SK-MEL-5 (cell line): ENCODE measurements at places on chromosomes 13 and 19.

DNA sequence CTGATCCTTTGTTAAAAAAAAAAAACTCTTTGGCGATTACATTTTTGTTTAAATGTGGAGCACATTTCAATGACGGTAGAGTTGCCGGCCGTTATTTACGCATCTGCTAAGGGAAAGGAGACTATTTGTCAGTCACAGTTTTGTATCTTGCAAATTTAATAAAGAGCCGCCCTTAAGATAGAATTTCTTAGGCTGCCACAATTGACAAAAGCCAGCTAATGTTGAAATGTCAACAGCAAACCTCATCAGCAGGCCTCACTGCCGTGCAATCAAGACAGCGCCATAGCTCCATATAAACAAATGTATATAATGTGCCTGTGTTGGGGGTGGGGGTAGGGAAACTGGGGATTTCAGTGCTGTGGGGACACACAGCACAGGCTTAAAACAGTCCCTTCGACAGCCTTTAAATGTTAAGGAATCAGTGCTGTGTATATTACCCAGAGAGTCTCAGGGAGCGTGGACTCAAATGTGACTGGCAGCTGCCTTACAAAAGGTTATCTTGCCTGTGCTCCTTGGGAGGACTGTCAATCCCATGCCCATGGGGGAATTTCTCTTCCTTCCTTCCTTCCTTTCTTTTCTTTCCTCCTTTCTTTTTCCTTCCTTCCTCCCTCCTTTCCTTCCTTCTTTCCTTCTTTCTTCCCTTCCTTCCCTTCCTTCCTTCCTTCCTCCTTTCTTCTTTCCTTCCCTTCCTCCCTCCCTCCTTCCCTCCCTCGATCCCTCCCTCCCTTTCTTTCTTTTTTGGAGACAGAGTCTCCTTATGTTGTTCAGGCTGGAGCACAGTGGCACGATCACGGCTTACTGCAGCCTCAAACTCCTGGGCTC, 108.0 kb downstream of the URI1 start:
- DNase-seq = peak; percentile 24

DNA sequence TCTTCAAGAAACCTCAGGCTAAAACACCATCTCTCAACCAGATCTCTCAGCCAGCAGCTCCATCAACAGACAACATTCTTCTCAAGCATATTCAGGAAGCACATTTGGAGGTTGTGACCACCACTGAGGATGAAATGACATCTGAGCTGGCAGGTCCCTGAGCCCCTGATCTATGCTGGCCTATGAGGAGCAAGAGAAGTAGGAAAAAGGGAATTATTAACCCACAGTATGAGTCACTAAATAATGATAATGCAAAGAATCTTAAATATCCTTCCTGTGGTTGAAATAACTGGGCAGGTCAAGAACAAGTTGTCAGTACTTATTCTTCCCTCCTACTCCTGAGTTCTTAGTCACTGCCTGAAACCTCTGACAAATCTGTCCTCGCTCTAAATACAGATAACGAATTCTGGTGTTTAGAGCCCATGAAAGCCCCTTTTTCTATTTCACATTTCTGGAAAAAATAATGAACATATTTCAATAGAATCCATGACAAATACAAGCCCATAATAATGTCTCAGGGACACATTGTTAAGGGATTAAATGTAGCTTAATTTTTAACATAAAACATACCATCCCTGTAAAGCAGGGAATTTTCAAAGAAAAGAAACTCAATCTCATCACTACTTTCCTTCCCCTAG, 225.8 kb upstream of the IRS2 start:
- DNase-seq = peak; percentile 32

DNA sequence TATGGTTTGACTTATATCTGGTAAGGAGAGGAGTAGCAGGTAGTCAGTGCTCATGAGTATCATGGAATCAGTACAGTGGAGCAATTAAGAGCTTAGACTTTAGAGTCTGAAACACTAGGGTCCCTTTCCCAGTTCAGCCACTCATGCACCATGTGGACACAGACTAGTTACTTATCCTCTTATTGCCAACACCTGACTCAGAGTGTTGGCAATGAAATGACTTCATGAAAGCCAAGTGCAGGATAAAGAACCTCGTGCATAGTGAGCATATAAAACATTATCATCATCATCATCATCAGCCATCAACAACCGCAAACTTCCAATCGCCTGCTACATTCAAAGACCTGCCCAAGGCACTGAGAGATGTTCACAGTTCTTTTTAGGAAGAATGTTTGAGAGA, 164.2 kb downstream of the FOXO1 start:
- no peak for DNase-seq

- DNase-seq = no peak
Observed at GRCh38 chr19:46629546-46630025, 4.7 kb upstream of the PTGIR start.

GRCh38 chr19:40282920-40283319, 2.2 kb downstream of the AKT2 start:
- peak; percentile 38 for DNase-seq

DNA sequence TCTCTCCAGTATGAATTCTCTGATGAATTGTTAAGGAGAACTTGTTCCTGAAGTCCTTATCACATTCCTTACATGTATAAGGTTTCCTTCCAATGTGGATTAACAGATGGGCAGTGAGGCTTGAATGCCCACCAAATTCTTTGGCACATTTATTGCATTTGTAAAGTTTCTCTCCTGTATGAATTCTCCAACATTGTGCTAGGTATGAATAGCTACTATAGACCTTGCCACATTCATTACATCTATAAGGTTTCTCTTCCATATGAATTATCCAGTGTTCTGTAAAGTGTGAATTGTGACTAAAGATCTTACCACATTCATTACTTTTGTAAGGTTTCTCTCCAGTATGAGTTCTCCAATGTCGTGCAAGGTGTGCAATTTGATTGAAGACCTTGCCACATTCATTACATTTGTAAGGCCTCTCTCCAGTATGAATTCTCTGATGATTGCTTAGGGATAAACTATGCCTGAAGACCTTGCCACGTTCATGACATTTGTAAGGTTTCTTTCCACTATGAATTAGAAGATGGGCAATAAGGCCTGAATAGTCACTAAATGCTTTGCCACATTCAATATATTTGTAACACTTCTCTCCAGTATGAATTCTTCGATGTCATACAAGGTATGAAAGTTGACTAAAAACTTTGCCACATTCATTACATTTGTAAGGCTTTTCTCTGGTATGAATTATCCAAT, 20.4 kb downstream of the ZNF578 start:
- no peak for DNase-seq

- no peak for DNase-seq
Observed at GRCh38 chr13:20192836-20193161, at the start of gene GJB2. Gene GJB2, minus strand, starts transcription at chr13:20192938. Its CDS starts 3,357 bp downstream, at chr13:20189581.

GRCh38 chr13:106488076-106488475, 47.4 kb downstream of the EFNB2 start:
- DNase-seq = no peak

GRCh38 chr19:17074634-17075034, 618 bp downstream of the HAUS8 start:
- DNase-seq = no peak

DNA sequence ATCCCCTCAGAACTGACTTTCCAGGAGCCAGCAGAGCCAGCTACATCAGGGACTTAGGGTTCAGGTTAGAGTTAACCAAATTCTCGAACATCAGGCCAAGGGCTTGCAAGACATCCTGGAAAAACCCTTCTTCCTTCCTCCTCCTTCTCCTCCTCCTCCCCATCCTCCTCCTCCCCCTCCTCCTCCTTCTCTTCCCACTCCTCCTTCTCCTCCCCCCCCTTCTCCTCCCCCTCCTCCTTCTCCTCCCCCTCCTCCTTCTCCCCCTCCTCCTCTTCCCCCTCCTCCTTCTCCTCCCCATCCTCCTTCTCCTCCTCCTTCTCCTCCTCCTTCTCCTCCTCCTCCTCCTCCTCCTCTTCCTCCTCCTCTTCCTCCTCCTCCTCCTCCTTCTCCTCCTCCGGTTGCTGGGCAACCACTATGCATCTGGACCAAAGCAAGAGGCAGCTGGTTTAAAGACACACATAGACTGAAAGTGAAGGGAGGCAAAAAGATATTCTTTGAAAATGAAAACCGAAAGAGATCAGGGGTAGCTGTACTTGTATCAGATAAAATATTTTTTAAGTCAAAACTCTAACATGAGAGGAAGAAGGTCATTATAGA, 5.9 kb upstream of the CCL25 start:
- DNase-seq = no peak
